ENCODE measurements at places on chromosomes 7 and 10.

DNA sequence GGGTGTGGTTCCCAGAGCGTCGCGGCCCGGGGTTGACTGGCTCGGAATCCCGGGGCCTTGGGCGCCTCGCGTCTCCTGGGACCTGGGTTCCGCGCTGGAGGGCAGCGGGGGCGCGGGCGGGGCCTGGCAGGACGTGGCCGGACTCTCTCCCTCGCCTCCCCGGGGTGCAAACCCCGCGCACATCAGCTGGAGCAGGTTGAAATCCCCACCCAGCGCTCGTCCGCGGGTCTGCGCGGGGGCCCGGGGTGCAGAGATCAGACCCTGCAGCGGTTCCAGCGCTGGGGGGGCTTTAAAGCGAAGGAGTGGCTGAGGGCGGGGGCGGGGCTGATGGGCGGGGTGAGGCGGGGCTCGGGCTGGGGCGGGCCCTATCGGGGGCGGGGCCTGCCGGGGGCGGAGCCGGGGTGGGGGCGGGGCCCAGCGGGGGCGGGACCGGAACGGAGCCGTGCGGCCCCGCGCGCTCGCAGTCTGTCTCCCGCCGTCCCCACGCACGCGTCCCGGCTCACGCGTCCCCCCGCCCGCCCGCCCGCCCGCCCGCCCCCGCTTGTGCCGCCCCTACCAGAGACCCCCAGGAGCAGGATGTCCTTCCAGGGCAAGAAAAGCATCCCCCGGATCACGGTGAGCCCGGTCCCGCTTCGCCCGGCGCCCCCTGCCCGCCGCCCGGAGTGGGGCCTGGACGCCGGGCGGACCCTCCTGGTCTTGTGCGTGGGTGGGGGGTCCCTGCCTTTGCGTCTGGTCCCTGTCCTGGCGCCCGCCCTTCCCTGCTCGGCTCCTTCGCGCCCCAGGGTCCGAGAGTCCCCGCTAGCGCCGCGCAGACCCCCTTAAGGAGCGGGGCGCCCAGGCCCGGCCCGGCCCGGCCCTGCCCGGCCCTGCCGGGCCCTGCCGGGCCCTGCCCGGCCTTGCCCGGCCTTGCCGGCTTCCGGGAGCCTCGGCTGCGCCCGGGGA is at the start of gene DPYSL4:
Gene DPYSL4, plus strand, starts transcription at position 461 of the 942 bp plus-strand sequence. Its CDS starts 116 bp downstream, at position 577.
- DNase-seq, result no peak

- no peak for DNase-seq
Measured at GRCh38 chr10:26372513-26373354, 65.4 kb upstream of the APBB1IP start.

GRCh38 chr7:99194301-99194700 is 13.6 kb downstream of the KPNA7 start:
- DNase-seq, result no peak

DNA sequence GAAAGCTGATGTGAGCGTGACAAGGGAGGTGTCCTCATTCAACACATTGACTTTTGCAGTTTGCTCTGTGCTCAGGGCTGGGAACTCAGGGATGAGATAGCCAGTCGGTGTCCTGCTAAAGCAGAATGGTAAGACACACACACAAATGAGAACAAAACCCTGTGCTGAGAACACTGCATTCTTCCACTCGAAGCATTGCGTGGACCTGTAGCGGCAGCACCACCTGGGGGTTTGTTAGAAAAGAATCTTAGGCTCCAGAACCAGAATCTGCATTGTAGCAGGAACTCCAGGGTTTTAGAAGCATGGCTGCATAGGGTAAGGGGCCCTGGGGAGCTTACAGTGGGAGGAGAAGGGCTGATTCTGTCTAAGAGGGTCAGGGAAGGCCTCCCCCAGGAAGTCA is 21.5 kb upstream of the OGDHL start:
- DNase-seq, result no peak

DNA sequence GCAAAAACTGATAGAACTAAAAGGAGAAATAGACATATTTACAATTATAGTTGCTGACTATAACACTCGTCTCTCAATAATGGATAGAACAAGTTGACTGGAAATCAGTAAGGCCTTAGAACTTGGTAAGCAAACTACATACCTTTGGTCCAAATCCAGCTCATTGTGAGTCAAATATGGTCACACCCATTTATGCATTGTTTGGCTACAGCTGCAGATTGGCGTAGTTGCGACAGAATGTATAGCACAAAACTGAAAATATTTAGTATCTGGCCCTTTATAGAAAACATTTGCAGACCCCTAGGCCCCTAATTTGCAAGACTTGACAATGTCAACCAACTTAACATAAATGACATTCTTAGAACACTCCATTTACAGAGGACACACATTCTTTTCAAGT is 103.6 kb upstream of the EGR2 start:
- no peak for DNase-seq

DNA sequence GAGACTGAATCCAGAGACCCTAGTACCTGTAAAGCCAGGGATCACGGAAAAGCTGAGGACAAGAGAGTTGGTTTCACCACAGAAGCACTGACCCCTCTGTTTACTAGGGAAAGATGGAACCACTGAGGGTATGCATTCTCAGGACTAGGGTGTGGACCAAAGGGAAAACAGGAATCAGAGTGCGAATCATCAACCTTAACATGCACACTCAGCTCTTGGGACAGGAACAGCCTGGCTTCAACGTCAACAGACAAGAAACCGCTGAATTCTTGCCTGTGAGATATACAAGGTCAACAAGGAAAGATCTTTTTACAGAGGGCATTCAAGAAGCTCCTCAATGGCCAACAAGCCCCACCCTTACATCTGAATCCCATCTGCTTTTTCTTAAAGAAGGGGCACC is 14.9 kb downstream of the TNRC18 start:
- no peak for DNase-seq

DNA sequence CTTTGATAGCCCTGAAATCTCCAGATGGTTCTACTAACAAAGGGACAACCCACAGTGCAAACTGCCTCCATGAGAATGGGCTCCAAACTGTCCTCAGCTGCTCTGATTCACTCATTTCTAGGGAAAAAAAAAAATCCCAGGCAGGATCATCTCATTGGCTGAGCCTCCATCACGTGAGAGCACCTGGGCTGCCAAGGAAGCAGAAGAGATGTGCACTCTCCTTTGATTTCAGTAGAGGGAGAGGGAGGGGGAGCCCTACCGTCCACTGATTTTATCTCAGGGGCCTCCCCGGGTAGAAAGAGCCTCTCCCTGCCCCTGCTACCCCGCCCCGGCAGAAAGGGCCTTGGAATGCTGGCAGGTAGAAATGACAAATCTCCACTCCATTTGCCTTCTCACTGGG is 725.4 kb downstream of the PHTF2 start:
- DNase-seq, result no peak

GRCh38 chr10:120433141-120433540 is 23.9 kb upstream of the PLPP4 start:
- DNase-seq, result no peak

DNA sequence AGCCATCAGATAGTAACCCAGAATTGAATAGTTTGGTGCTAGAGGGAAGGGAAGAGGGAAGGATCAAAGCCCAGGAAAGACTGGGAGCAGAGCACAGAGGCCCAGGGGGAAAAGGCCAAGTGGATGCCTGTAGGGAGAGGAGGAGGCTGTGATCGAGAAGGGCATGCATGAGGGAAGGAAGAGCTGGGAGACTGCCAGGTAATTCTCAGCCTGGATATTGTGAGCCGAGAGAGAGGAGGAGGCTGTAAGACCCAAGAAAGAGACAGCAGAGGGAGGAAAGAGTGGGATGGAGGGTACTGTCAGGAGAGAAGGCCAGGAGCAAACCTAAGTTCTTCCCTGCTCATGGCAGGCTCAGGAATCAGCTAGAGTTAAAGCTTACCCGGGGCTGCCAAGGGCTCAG is 178.2 kb downstream of the CCDC3 start:
- no peak for DNase-seq

GRCh38 chr10:103058034-103058433 is 135.0 kb downstream of the NT5C2 start:
- DNase-seq, result no peak

- no peak for DNase-seq
Measured at GRCh38 chr10:131689486-131689885, 211.3 kb upstream of the PPP2R2D start.

DNA sequence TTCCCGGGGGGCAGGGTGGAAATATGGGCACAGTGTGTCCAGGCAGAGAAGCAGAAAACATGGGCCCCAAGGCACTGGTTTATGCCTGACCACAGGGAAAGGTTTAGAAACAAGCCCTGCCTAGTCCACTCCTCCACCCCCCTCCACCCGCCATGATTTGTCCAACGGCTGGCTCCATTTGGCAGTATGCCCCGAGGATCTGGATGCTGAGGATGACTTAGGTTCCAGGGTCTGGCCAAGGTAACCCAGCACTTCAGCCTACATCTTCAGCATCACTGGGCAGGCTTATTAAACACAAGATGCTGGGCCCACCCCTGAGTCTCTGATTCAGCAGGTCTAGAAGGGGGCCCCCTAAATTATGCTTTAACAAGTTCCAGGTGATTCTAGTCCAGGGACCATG is 121.9 kb downstream of the RALA start:
- DNase-seq, result no peak

GRCh38 chr7:50779427-50779826 is 3.3 kb downstream of the GRB10 start:
- no peak for DNase-seq

GRCh38 chr7:121085922-121086321 is 97.4 kb downstream of the CPED1 start:
- DNase-seq, result no peak

- DNase-seq, result no peak
Measured at GRCh38 chr7:33035776-33036175, 26.8 kb downstream of the NT5C3A start.

- DNase-seq, result no peak
Measured at GRCh38 chr7:31815796-31816195, 128.8 kb downstream of the PPP1R17 start.

GRCh38 chr7:57423768-57424167 is 26.2 kb upstream of the ZNF716 start:
- no peak for DNase-seq

DNA sequence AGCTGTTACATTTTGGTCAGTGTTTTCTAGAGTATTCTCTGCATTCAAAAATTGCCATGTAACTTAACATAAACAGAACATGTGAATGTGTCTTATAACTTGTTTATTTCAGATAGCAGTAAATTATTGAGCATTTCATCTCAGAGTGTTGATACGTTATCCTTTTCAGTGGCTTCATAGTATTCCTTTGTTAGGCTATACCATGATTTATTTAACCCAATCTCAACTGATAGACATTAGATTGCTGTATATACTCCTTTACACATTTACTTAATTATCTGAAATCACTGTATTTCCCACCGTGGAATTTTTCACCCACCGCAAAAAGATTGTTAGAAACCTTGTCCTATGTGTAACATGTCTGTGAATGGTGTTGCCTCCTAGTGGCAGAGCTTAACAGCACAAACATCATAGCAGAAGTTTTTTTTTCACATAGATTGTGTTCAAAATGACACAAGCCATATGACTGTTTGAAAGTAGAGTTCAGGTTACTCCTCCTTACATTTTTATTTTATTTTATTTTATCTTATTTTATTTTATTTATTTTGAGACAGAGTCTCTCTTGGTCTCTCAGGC is 21.4 kb downstream of the SLF2 start:
- no peak for DNase-seq

GRCh38 chr7:156058248-156058647 is 246.0 kb upstream of the SHH start:
- no peak for DNase-seq
